ENCODE measurements at places on chromosomes 4 and X.
A peak's percentile ranks its signal among the peaks of the same experiment; 100 is the strongest.

GRCh38 chrX:154548028-154548316, 552 bp downstream of the IKBKG start:
- no peak for DNase-seq

DNA sequence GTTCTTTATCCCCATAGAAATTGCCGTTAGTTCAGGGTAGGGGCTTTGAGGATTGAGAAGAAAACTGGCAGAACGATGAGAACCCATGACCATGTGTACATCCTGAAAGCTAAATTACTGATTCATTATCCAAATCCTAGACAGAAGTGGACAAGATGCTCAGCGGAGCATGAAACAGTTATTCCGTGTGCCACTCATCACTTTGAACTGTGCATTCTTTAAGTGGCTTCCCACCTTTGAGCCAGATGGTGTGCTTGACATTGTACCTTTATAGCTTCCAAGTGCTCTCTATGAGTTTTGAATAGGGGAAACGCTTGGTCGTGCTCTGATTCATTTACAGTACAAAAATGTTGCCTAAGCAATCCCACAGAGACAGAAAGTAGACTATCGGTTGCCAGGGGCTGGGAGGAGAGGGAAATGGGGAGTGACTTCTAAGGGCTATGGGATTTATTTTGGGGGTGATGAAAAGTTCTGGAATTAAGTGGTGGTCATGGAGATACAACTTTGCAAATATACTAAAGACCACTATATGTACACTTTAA, 100.0 kb downstream of the DOCK11 start:
- DNase-seq, result no peak

GRCh38 chr4:150673793-150674192, 91.8 kb downstream of the MAB21L2 start:
- DNase-seq, result no peak

GRCh38 chrX:13275031-13275430, 44.8 kb downstream of the ATXN3L start:
- DNase-seq, result no peak

DNA sequence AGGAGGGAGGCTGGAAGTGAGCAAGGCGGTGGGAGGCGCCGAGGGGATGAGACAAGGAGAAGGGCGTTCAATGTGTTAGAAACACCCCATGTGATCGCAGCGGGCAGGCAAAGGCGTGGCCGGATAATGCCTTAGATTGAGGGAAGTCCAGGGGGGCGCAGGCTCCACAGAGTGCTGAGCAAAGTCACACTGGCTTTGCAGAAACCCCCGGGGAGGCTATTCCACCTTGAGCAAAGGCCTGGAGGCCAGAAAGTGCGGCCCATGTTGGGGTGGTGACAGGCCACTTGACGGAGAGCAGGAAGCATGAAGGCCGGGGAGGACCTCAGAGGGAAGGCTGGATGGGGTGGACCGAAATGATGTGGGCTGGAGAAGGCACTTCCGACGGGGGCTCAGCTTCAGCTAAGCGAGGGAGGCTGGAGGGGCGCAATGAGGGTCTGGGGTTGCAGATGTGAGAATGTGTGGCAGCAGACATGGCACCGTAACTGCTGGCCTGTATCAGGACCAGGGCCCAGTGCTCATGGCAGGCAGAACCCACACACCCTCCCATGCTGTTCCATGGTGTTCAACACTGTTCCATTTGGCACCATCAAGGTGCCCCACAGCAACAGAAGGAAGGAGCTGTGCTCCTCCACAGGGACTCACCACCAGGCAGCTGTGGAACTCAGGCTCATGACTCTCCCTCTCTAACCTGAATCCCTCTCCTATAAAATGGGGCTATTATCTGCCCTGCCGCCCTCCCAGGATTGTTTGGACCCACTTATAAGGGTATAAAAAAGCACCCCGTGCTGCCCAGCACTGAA, 50.3 kb downstream of the HMX1 start:
- no peak for DNase-seq

DNA sequence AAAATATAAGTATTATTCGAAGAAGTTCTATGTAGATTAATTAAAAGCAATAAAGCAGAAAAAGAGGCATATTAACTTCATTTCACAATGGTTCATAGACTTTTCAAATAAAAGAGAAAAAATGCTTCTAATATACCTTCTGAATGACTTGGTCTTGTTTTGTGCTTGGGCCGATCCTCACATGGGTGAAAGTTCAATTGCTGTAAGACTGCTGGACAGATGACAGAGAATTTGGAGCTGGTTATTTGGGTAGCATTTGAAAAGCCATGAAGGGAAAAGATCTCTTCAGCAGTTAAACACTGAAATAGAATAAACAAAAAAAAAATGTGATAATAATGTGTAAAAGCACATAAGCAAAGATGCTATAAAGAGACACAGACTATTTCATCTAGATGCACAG, 29.8 kb downstream of the SLC39A8 start:
- no peak for DNase-seq

GRCh38 chr4:120549011-120549570, 373.4 kb downstream of the PRDM5 start:
- DNase-seq, result no peak

DNA sequence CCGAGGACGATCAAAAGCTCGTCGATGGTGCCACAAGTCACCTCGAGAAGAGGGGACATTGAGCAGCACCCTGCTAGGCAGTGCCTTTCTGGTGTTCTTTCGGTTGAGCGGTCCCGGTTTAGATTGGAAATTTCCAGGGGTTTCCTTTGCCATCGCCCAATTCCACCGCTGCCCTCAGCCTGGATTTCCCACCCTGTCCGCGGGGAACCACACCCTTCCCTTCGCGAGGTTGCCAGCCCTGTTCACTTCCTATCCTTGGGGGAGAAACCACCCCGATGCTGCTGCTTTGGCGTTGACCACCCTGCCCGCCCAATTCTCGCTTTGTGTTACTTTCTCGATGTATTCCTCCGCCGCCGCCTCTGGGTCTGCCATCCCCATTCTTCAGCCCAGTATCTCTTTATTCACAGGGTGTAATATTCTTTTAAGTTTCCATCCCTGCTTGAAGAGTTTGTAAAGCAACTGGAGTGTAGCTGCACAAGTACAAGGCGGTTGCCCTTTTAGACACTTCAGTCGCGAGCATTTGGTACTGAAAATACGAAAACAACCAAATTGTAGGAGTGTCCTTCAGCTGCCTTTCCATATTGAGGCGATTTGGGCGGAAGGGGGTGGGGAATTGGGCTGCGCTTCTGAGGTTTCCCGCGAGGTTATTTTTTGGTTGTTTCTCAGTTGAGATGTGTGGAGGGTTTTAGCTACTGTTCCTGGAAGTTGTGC, 1.1 kb downstream of the OGT start:
- DNase-seq, result peak; percentile 16

GRCh38 chr4:181592221-181592745, 650.9 kb upstream of the TENM3 start:
- no peak for DNase-seq

- no peak for DNase-seq
Observed at GRCh38 chrX:45230410-45230809, 29.7 kb upstream of the DIPK2B start.

- no peak for DNase-seq
Observed at GRCh38 chrX:53362449-53362848, 60.0 kb downstream of the SMC1A start.

- no peak for DNase-seq
Observed at GRCh38 chr4:55369968-55370367, 23.9 kb downstream of the SRD5A3 start.

- DNase-seq, result no peak
Observed at GRCh38 chrX:153779891-153780677, 757 bp upstream of the SRPK3 start.

GRCh38 chrX:140572724-140573123, 67.9 kb upstream of the SOX3 start:
- DNase-seq, result no peak

GRCh38 chrX:13373431-13374187, 53.8 kb upstream of the ATXN3L start:
- DNase-seq, result no peak

DNA sequence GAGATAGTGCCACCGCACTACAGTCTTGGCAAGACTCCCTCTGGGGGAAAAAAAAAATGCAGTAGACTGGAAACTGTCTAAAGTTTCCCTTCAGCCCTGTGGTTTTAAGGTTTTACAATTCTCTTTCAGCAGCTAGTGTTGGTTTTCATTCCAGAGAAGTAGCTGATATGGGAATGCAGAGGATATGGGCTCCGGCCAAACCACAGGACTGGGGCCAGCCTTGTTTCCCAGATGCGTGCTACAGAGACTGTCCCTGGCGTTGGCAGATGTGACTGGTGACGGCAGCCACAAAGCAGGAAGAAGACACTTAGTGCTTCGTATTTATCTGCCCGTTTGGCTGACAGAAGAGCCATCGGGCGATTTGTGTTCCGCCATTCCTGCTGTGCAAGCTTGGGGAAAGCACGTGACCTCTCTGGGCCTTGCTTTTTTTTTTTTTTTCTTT, 43.2 kb downstream of the ZBTB49 start:
- DNase-seq, result no peak

- no peak for DNase-seq
Observed at GRCh38 chrX:11445540-11445939, 152.3 kb downstream of the AMELX start.

DNA sequence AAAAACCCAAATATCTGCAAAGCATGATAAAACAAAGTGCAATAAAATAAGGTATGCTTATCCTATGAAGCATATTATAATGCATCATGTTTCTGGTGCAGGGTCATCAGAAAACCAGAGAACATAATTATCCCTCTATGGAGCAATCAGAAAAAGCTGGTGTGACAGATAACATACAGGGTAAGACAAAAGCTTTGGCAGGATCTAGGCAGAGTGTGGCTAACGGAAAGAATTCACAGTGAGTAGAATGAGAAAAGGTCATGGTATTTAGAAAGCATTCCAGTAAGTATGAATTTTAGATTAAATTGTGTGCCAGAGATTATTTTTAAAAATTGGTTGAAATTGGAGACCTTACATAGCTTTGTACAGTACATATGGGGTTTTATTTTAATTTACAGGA, 29.0 kb upstream of the UGT2B4 start:
- DNase-seq, result no peak

GRCh38 chr4:127698789-127699200, 31.4 kb upstream of the SLC25A31 start:
- no peak for DNase-seq

- no peak for DNase-seq
Observed at GRCh38 chr4:113621633-113622032, 139.9 kb downstream of the CAMK2D start.

- DNase-seq, result peak; percentile 14
Observed at GRCh38 chrX:155819966-155820491, 61.1 kb upstream of the VAMP7 start.

- no peak for DNase-seq
Observed at GRCh38 chrX:150184491-150184890, 178.6 kb upstream of the MAMLD1 start.

GRCh38 chrX:19883878-19884277, 3.5 kb downstream of the SH3KBP1 start:
- no peak for DNase-seq

GRCh38 chrX:97158269-97158668, 274.6 kb downstream of the RPA4 start:
- no peak for DNase-seq

DNA sequence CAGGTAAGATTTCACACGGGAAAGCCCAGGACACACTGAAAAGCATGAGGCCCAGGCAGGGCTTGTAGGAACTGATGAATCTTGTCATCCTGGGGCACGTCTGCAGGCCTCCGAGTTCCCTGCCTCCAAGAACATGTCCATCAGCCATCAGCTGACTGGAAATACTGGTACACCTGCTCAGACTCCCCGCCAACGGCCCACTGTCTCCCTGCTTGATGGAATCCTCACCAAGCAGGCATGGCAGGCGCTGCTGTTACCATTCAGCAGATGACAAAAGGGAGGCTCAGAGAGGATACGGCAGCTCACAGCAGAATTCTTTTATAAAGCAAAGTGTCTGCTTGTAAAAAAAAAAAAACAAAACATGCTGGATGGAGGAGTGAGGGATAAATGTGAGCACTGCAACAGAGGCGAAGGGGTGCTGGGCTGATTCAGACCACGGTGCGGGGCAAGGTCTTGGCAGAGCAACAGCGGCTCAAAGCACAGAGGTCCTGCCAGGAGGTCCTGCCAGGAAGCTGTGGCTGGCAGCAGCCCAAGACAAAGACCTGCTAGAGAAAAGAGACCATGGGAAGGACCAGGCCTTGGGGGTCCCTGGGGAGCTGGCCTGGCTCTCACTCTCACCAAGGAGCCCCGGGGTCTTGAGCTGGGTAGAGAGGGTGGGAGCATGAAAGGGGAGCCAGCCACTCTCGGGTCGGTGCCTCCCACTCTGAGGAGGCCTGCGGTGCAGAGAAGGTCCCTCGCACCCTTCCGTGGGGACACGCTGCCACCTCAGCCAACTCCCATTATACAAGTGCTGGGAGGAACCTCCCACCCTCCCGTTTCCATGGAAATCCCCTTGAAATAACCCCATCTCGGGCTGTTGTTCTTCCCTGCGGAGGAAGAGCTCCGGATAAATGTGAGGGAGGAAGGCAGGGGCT, 25.6 kb downstream of the PPP2R2C start:
- no peak for DNase-seq

DNA sequence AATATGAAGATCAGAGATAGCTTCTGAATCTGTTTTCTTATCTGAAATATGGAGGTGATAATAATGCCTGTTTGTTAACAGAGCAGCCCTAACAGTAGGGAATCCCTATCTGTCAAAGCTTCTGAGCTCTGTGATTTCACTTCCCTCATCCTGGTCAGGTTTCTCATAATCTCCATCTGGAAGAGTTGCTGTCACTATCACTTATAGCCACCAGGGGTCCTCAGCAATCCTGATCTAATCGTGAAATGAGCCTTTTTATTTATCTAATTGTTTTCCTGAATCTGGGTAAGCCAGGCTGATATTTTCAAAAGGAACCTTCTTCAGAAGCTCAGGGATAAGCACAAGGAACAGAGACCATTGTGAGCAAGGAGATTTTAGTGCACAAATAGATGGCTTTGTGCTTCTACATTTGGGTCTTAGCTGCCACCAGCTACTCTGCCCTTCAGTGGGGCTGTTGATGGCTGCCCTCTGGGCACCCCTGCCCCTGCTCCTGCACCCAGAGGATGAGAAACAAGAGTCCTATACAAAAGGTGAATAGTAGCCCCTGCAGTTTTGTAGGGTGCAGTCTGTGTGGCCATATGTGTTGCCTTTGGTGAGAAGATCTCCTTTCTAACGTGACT, 196.4 kb upstream of the RADX start:
- no peak for DNase-seq

GRCh38 chr4:142035566-142035965, 399.2 kb downstream of the IL15 start:
- DNase-seq, result no peak

DNA sequence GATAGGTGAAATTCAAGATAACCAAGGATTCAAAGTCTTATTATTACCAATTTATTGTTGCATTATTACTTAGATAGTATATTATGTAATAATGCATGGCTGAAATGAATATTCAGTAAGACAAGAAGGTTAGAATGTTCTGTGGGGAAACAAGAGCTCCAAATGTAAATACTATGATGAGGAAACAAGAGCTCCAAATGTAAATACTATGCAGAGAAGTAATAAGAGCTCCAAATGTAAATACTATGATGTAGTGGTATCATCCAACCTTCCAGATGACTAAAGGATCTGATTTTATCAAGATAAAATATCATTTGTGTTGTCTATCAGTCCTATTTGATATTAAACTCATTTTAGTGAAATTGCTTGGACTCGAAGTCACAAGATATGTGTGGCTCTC, 82.2 kb upstream of the PCDH18 start:
- DNase-seq, result no peak

- no peak for DNase-seq
Observed at GRCh38 chrX:11893933-11894710, 136.1 kb downstream of the MSL3 start.
